ENCODE measurements at places on chromosomes 5 and 9. TPM values are rescaled to one million over a fixed set of nuclear protein-coding genes. Genes with fewer than 3 reads are reported as not detected.

The NR2F1 gene
- 2.9 TPM for total RNA-seq

The ACTL7B gene
- not detected for total RNA-seq

The ERBIN gene
- total RNA-seq, result 78.5 TPM

The CCL27 gene
- 0.34 TPM for total RNA-seq

The ADAMTS13 gene
- total RNA-seq, result 1.4 TPM

The PRDM9 gene
- not detected for total RNA-seq

The SMIM33 gene
- not detected for total RNA-seq

The PPP2R2B gene
- total RNA-seq, result 1.3 TPM

The ERGIC1 gene
- 72.9 TPM for total RNA-seq

The NFIB gene
- 37.1 TPM for total RNA-seq

The TEX48 gene
- total RNA-seq, result not detected

The CDC25C gene
- 6.9 TPM for total RNA-seq

The SEMA4D gene
- total RNA-seq, result not detected

The SLC25A51 gene
- 70.9 TPM for total RNA-seq

The WHRN gene
- total RNA-seq, result 15.8 TPM

The CDC14B gene
- total RNA-seq, result 22.2 TPM

The GPR151 gene
- total RNA-seq, result not detected

The TMEM174 gene
- not detected for total RNA-seq

The BHMT2 gene
- 0.69 TPM for total RNA-seq

The TMOD1 gene
- total RNA-seq, result 2.6 TPM

The CAMK4 gene
- total RNA-seq, result under 0.01 TPM

The ALAD gene
- 31.3 TPM for total RNA-seq

The GABRA1 gene
- not detected for total RNA-seq

The ENTPD8 gene
- total RNA-seq, result not detected

The ANKRD18A gene
- under 0.01 TPM for total RNA-seq

The CNTFR gene
- total RNA-seq, result not detected

The FGF1 gene
- 0.34 TPM for total RNA-seq

The PCDHB3 gene
- not detected for total RNA-seq
